Activated CD4-positive, alpha-beta T cell treated with anti-CD3 and anti-CD28 coated beads, Interleukin-2, Interleukin-6, amounts not matched to agents 100 ng/mL and 50 ng/mL, durations not matched to agents 16 hours and 8 hours (primary cell): ENCODE measurements at places on chromosomes 6 and 20.
A peak's percentile ranks its signal among the peaks of the same experiment; 100 is the strongest.

GRCh38 chr6:39053016-39053624 lies 4.5 kb downstream of the GLP1R start:
- no peak for DNase-seq

DNA sequence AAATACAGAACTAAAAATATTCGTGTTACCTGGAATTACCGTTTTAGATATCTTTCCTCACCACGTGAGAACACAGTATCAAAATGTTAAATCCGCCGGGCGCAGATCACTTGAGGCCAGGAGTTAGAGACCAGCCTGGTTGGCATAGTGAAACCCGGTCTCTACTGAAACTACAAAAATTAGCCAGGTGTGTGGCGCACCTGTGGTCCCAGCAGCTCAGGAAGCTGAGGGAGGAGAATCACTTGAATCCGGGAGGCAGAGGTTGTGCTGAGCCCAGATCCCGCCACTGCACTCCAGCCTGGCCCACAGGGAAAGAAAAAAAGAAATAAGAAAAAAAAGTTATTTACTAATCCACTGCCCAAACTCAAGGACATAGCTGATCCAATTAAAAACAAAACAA lies 4.8 kb upstream of the DDX43 start:
- DNase-seq = no peak

GRCh38 chr6:18342223-18342622 lies 44.9 kb upstream of the RNF144B start:
- DNase-seq = no peak

GRCh38 chr6:161727083-161727833 lies 453.4 kb upstream of the AGPAT4 start:
- DNase-seq = no peak

- DNase-seq = no peak
These were observed 124.6 kb downstream of the WDR27 start for GRCh38 chr6:169577236-169577635.

DNA sequence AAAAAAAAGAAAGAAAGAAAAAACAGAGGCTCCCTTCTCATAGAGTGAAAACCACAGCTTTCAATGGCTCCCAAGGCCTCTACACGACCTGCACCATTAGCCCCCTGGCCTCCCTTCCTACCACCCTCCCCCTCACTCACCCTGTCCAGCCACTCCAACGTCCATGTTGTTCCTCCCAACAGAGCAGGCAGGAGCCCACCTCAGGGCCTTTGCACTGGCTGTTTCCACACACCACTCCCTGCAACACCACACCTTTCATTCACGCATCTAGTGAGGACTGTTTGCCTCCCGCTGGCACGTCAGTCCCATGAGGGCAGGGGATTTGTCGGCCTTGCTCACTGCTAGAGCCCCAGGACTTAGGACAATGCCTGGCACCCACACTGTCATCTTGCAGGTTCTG lies 39.5 kb downstream of the GRM4 start:
- no peak for DNase-seq

DNA sequence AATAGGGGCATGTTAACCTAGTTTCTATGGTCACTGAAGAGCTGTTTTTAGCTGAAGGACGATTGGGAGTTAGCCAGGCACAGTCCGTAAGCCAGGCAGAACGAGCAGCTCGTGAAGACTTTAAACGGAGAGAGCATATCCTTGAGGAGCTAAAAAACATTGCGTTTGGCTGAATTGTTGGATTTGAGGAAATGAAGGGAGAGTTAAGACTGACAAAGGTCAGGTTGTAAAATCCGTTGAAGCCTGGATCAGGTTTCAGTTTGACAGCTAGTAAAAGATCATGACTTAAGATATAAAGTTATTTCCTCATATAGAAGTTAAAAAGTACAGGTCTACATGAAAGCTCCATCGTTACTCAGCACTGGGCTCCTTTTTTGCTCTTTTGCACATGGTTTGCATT lies 2.8 kb downstream of the DBNDD2 start:
- no peak for DNase-seq

GRCh38 chr6:114008331-114008730 lies 37.4 kb upstream of the HDAC2 start:
- no peak for DNase-seq

GRCh38 chr6:33694401-33694931 lies 17.0 kb downstream of the UQCC2 start:
- peak; percentile 84 for DNase-seq

DNA sequence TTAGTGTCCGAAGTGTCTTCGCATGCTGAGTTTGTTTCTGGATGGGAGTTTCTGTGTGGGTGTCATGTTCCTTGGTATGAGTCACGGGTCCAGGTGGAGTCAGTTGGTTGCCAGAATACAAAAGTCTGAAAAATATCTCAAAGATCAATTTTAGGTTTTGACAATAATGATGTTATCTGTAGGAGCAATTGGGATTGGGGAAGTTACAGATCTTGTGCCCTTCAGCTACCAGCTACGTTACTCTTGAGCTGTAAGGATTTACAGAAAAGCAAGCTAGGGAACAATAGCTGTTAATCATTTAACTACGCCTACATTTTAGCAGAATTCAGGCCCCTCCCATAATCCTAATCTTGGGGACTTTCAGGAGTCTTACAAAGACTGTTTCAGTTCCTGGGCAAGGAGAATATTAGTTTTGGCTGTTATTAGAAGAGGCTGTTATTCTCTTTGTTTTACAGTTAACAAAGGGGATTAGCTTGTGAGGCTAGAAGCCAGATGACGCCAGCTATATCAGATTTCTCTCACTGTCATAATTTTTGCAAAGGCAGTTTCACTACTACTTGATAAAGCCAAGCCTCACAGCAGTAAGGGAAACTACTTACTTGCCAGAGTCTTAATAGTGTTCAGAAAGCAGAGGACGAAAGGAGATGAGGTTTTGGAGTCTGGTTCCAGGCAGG lies 15.4 kb upstream of the SLC22A16 start:
- DNase-seq = no peak

DNA sequence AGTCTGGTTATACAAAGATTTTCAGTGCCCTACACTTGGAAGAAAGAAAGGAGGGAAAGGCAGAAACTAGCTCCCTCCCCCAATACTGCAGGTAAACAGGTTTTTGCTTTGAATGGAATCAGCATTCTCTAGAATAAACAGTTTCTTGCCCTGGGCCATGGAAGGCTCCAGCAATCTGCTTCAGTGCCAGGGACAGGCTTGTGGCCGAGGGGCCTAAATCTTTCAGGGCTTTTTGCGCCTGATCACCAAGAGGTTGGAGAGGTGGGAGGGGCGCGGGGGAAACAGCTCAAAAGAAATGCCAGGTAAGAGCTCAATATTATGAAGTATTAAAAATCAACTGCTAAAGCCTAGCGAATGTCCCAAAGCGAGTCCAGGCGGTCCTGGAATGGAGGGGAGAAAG lies 23.8 kb downstream of the TFAP2B start:
- DNase-seq = no peak
